ENCODE measurements at places on chromosomes 3 and 15. TPM values are rescaled to one million over a fixed set of nuclear protein-coding genes. Genes with fewer than 3 reads are reported as not detected.

The NOX5 gene
- total RNA-seq = 0.30 TPM

The SHQ1 gene
- 17.5 TPM for total RNA-seq

The ANKRD63 gene
- total RNA-seq = 0.40 TPM

The SST gene
- not detected for total RNA-seq

The LYZL4 gene
- not detected for total RNA-seq

The COL6A5 gene
- total RNA-seq = not detected

The IQCB1 gene
- total RNA-seq = 9.9 TPM

The TMEM202 gene
- total RNA-seq = not detected

The POC1A gene
- 17.5 TPM for total RNA-seq

The FOXB1 gene
- not detected for total RNA-seq

The MESP2 gene
- total RNA-seq = 0.42 TPM

The SIDT1 gene
- 0.63 TPM for total RNA-seq

The KIF15 gene
- 8.1 TPM for total RNA-seq

All from A549 treated with Mapracorat at 1 μM for 4 hours (cell line).